ENCODE measurements at places on chromosomes 7 and 10. TPM values are rescaled to one million over a fixed set of nuclear protein-coding genes. Genes with fewer than 3 reads are reported as not detected.

Gene TRIM24
- 8.8 TPM for total RNA-seq

Gene ING3
- total RNA-seq, result 5.0 TPM

Gene IGF2BP3
- 29.7 TPM for total RNA-seq

Gene PLXDC2
- not detected for total RNA-seq

Gene MAT1A
- total RNA-seq, result 0.04 TPM

Gene LEP
- not detected for total RNA-seq

Gene NUTM2E
- 0.26 TPM for total RNA-seq

Gene GPRIN2
- total RNA-seq, result 33.0 TPM

Gene SLC25A40
- total RNA-seq, result 5.4 TPM

Gene PRSS58
- total RNA-seq, result not detected

Gene CNNM1
- total RNA-seq, result 34.0 TPM

Gene MSS51
- total RNA-seq, result 0.48 TPM

Gene GIMAP4
- total RNA-seq, result not detected

Gene CHAT
- not detected for total RNA-seq

Gene C7orf33
- total RNA-seq, result not detected

Gene HECW1
- total RNA-seq, result 16.6 TPM

Gene LRRD1
- not detected for total RNA-seq

Gene IQUB
- total RNA-seq, result 0.05 TPM

Gene SLC26A3
- not detected for total RNA-seq

Gene C10orf95
- total RNA-seq, result 0.25 TPM

Gene TMEM270
- total RNA-seq, result 0.21 TPM

Gene ANKRD30A
- 0.51 TPM for total RNA-seq

Gene UNC5B
- 2.8 TPM for total RNA-seq

Gene ICA1
- total RNA-seq, result 0.66 TPM

Gene TCF7L2
- total RNA-seq, result 27.8 TPM

Gene GRID1
- total RNA-seq, result 0.26 TPM

Gene WDR86
- 0.26 TPM for total RNA-seq

Gene PRSS37
- not detected for total RNA-seq

Gene IFIT1B
- not detected for total RNA-seq

Gene TMEM176A
- total RNA-seq, result 0.09 TPM
